ENCODE measurements at places on chromosomes 16 and 17.

DNA sequence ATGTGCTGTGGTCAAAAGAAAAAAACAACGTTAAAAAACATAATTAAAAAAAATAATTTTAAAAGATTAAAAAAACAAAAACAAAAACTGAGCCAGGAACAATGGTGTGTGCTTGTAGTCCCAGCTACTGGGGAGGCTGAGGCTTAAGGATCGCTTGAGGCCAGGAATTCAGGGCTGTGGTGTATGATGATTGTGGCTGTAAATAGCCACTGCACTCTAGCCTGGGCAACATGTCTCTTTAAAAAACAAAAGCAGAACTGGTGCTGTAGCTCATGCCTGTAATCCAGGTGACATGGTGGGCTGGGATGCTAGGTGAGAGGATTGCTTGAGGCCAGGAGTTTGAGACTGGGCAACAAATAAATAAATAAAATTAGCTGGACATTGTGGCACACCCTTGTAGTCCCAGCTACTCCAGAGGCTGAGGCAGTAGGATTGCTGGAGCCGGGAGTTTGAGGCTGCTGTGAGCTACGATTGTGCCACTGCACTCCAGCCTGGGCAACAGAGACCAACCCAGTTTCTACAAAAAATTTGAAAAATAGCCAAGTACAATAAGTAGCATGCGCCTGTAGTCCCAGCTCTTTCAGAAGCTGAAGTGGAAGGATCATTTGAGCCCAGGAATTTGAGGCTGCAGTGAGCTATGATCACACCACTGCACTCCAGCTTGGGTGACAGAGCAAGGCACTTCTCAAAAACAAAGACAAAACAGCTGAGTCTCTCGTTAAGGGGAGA lies 43.6 kb downstream of the NFATC3 start:
- DNase-seq: no peak

DNA sequence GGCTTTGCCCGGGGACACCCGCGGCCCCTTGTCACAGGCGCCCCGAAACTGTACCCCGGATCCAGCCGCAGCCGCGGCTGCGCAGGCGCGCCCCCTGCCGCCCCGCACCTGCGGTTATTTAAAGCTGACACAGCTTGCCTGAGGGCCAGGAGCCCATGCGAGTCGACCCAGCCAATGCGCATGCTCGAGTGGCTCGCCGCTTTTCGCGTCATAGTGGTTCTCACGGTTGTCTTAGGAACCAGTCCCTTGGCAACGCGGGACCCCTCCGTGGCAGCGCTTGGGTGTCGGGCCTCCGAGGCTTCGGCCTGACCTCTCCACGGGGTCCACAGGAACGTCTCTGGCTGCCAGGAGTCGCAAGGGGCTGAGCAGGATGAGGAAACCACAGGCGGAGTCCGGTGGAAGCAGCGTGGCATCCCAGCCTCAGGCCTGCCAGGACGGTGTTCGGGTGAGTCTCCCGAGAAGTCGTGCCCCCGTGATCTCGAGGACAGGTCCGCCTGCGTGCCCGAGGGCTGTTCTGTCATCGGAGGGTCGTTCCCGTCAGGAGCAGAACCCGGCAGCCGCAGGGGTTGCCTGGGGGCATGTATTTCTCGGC lies 716.9 kb downstream of the KCNJ18 start:
- no peak for DNase-seq

DNA sequence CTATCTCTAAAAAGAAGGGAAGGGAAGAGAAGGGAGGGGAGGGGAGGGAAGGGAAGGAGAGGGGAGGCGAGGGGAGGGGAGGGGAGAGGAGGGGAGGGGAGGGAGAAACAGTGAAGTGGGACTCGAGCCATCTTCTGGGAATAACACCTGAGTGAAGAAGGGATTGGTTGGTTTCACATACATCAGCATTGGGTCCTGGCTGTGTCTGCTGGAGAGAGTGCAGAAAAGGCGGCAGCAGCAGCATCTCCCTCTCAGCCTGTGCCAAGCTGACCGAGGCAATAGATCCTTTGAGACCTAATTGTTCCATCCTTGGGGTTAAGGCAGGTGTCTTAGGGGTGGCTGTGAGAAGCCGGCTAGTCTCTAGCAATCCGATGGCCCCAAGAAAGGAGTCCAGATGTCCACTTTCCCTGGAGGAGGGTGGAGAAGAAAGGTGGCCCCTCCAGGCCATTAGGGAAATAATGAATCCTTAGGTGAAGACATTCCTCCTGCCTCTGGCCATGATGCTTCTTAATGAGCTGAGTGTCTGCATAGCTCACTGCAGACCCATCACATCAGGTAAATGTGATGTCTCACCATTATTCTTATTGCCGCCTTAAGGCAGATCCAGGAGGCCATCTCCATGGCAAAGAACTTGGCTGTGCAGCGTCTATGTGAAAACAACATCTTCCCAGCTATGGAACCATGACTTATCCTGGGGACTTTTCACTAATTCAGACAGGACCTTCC lies 71.6 kb downstream of the WIPI1 start:
- no peak for DNase-seq

- no peak for DNase-seq
Observed at GRCh38 chr16:25553711-25554436, 137.9 kb upstream of the HS3ST4 start.

GRCh38 chr16:11780991-11781680 lies 15.9 kb downstream of the ZC3H7A start:
- no peak for DNase-seq

DNA sequence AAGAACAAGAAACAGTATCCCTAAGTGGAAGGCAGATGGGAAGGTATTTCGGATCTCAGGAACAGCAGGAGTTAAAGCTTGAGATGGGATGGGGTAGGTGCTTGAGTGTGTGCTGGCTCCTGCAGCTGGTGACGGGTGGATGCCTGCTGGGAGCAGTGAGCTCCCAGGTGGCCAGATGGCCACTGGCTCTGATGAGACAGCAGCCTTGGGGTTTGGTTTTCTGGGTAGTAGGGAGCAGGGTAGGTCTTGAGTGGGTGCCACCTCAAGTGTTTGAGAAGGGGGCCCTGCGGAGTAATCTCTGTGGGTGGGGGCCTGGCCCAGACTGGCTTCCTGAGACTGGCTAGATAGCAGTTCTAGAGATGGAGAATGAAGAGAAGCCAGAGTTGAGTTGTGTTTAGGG lies 10.3 kb downstream of the EPN2 start:
- no peak for DNase-seq

DNA sequence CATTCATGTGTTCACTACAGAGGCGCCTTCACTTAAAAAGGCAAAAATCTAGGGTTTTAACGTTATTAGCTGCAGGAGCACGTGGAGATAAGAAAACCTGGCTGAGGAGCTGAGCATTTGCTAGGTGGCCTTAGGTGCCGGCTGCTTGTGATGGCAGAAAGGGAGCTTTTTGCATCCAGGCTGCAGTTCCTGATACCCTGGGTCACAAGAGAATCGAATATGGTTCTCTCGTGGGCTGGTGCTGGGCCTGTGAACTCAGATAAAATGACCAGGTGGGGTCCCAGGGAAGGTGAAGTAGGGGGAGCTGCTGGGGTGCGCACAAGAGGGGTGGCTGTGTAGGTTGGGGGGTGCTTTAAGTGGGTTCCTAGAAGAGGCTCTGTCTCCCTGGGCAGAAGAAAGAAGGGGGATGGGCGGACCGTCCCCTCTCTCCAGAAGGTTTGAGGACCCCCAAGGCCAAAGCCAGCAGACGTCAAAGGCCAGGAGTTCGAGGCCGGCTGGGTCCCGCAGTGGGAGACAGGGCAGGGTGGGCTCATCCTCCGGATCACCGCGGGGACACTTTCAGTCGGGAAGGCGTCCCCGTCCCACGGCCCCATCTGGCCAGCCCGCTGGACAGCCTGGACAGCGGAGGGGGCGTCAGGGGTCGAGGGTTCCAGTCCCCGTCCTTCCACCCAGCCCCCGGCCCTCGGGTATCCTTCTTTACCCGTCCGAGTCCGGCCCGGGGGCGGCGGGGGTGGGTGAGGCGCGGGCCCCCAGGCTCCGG lies 740 bp upstream of the CMIP start:
- DNase-seq: no peak

DNA sequence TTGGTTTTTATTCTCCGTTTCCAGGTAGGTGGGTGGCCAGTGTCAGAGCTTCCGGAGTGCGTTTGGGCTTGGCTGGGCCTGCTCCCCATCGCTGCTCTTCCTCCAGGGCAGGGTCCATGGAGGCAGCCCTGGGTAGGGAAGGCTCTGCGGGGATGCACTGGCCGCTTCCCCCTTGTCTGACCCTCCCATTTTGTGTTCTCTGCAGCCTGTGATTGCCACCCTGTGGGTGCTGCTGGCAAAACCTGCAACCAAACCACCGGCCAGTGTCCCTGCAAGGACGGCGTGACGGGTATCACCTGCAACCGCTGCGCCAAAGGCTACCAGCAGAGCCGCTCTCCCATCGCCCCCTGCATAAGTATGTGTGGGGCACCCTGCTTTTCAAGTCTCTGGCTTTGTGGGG lies 158.3 kb downstream of the NTN1 start:
- no peak for DNase-seq

DNA sequence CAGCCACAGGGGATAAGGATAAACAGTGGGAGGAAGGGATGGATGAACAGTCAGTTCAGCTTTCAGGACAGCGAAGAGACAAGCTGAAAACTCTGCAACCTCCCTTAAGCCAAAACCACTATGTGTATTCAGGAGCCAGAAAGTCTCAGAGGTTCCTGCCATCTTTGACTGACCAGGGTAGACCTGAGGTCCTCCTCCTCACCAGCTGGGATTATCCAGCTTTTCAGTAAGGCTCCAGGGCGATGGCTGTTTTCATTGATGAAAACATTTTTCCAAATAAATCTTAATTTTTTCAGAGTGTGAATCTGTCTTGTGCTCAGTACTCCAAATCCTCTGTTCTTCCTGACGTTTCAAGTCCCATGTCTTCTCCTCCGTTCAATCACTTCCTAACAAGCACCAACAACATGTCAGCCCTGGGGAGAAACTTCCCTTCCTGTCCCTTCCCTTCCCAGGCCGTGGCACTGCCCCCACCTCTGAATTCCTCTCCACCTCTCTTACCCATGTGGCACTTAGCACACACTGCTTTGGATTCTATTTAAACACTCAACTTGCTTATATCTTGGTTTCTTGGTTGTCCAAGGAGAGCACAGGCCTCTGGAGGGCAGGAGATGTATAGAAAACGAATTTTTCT lies 5.2 kb downstream of the HSDL1 start:
- DNase-seq: no peak

DNA sequence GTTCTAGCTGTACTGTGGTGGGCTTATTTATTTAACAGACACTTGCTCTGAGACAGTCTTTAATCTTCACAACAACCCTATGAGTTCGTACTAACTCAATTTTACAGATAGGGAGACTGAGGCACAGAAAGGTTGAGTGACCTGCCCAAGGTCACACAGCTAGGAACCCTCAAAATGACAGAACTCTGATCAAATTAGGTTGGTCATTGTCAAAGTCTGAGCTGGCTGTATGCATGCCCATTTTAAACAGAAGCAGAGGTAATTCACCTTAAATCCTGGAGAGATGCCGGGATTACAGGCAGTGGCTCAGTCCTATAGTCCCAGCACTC lies 24.9 kb downstream of the LAT start:
- DNase-seq: no peak
